NCI-H1417 treated with DMSO at 0.1 percent for 48 hours (cell line): ENCODE measurements at places on chromosomes 12 and 14.

DNA sequence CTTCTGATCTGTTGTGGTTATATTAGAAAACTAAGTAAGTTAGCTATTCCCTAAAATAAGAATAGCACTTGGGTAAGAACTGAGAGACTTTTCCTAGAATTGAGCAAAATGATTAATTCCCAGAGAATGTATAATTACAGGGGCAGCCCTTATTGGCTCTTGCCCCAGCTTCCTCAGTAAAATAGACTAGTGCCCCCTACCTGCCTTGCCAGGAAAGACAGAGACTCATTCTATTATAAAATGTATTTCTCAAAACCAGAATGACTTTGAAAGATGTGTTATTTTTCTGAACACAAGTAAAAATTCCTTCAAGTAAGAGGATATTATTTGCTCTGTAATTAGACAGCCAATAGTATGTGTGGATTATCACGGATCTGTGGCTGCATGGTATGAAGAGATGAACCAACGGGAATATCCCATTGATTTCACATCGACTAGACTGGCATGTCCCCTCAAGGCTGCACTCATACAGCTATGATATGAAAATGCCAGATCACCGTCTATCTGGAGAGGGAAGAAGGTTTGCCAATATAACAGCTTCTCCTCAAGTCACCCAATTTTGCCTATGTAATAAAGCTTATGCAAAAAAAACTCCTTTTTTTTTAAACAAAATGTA is 7.4 kb upstream of the GLRX5 start:
- no peak for DNase-seq

- no peak for DNase-seq
These were observed 1.0 kb downstream of the ATXN7L3B start for GRCh38 chr12:74538491-74539258.

DNA sequence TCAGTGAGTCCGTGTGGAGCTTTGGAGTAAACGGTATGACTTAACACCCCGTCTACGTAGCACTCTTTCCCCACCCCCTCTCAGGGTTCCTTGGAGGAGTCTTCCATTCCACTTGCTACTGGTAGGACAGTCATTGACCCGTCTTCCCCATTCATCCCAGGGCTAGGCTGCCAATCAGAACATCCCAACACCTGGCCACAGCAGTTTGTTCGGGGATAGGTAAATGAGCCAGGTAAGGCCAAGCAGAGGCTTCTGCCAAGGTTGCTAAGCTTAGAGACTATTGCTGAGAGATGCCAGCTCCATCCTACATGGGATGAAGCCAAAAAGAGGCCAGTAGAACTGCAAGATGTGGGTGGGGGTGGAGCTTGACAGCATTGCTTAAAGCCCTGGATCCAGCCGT is 130.8 kb downstream of the BCL11B start:
- no peak for DNase-seq

- no peak for DNase-seq
These were observed 12.2 kb downstream of the SMOC1 start for GRCh38 chr14:69891422-69891821.

DNA sequence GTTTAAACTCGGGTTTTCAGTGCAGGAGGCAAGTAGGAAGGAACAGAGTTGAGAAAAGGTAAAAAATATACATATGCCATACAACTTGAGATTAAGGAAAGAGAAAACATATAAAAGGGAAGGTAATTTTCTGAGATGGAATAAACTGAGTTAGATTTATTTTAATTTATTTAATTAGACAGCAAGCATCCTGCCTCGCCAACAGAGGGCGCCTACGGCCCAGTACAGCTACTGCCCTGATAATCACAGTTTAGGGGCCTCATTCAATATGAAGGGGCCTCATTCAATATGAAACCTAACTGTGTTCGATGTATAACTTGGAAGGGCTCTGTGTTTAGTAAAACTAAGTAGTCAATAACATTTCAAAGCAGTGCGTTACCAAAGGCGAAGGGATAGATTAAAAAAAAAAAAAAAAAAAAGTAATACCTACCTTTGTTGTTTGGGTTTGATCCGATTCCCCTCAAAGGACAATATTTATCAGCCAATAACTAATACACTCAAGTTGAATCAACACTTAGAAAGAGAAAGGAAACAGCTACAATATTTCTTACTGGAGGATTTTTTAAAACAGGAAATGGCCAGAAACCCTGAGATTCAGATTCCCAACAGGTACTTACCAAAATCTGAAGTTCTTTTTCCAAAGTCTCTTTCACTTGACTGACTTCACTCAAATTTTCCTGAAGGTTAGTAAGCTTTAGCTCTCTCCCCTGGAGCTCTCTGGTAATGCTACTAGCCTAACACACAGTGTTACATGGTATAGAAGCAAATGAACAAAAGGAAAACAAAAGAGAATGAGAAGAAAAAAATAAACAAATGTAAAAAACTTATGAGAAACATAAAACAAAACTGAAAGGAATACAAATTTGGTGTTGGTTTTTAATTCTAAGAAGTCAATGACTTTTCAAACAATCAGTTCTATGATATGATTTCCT is 70.0 kb upstream of the VPS33A start:
- DNase-seq = no peak

DNA sequence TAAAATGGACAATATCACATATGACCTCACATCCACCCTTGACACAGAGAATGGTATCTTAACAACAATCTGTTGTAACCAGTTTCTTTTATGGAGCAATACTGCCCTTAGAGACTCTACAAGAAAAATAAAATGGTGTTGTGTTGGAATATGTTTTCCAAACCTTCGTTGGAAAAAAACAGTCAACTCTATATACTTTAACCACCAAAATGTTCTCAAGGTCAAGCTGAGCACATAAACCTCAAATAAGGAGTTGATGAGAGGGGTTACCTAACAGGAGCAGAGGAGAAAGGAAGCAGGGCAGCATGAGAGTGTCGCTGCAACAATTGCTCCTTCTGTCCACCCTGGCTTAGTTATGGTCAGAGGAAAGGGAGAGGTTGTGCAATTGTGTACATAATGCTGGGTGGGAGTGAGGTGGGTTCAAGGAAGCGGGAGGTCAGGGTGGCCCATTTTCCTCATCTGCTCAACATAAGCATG is 179.2 kb upstream of the BMP4 start:
- DNase-seq = no peak

GRCh38 chr12:26027401-26027800 is 68.9 kb downstream of the RASSF8 start:
- no peak for DNase-seq

DNA sequence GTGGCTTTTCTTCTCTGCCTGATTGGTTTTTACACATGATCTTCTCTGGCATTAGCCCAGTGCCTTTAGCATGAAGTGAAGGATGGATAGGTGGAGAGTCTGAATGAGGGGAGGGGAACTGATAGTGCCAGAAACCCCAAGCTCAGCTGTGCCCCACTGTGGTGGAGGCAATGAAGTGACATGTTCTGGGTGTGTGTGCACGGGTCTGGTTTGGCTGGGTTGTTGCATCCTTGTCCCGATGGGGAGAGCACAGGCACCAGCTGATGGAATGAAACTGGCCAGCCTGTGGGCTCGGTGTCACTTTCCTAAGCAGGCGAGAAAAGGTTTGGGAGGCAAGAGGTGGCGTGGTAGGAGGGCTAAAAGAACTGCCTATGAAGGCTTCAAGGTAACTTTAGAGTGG is 65.3 kb downstream of the CACNA1C start:
- no peak for DNase-seq

- no peak for DNase-seq
These were observed 85.4 kb downstream of the NCOR2 start for GRCh38 chr12:124481772-124482566.

DNA sequence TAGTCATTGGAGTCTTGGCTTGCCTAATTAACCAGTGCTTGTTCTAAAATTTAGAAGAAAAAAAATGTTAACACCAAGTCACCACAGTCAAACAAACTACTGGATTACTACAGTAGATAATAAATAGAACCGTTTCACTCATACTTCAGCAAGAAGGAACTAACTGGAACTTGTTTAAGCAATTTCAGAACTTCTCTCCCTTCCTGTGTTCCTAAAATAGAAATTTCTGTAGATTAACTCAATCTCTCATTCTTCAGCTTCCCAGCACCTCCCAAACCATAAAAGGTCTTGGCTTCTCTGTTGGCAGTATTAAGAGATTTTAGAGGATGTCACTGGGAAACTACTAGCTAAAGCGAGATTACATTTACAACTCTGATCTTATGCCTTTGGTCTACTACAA is 18.6 kb downstream of the GNS start:
- no peak for DNase-seq

DNA sequence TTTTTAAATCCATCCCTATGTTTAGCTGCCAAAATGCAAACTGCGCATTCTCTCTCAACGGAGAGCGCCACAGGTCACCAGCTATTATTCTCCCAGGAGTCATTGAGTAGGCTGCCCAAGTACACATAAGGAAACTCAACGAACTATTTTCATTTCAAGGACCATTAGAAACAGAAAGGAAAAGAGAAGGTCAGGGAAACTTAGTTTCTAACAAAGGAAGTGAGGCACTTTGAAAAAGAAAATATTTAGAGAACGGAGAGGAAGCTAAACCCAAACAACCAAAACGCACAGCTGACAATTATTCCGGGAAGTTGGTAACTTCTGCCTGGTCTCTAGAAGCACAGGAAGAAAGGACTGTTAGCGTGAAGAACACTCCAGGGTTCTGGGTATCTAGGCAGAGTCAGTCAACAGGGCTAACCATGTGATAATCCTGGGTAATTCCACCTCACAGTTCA is 23.5 kb downstream of the GPHB5 start:
- DNase-seq = no peak

DNA sequence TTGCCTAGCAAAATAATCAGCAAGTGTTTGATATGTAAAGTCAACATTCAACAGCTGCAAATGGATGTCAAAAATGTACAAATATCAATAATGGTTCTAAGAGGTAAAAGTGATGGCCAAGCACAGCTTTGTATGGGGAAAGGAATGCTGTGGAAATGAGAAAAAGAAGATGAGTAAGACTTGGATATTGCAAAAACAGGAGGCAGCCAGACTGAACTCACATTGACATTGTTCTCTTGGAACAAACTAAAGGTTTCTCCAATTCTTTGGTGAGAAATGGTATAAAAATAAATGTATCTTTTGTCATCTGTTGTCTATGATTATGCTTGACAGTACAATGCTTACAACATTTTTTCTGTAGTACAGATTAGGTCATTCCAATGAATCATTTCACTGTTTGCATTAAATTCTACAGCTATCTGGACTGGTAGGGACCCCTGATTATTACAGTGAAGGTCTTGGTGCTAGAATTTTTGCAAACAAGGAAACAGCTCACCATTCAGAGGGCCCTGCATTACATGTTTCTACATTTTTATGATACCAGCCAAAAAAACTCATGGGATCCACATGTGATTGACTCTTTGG is 465.7 kb downstream of the NOVA1 start:
- DNase-seq = no peak

GRCh38 chr14:57485635-57486034 is 8.0 kb downstream of the CCDC198 start:
- no peak for DNase-seq
